Erythroblast (primary cell): ENCODE measurements at places on chromosomes 6 and 20.

GRCh38 chr6:3617192-3617631 lies 134.3 kb downstream of the PXDC1 start:
- no peak for DNase-seq

- no peak for DNase-seq
Observed at GRCh38 chr20:54194724-54195438, 13.0 kb upstream of the PFDN4 start.

- peak; percentile 24 for DNase-seq
Observed at GRCh38 chr6:43570876-43571441, 4.9 kb downstream of the XPO5 start.

- DNase-seq, result no peak
Observed at GRCh38 chr6:10000551-10000950, 414.3 kb downstream of the TFAP2A start.

DNA sequence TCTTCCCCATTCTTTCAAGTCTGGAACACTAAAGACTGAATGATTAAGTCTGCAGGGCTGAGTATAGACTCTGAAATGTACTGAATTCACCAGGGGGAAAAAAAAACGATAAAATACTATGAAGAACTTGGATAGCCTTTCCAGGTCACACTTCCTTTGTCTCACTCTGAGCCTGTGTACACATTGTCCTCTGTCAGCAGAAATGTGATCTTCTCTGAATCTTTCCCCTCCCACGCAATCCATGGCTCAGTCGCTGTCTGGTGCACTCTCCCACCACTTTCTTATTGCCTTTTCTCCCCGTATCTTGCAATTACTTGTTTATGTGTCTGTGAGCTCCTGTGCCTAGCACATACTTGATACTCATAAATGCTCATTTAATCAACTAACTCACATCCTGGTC lies 212.6 kb upstream of the RSPO3 start:
- no peak for DNase-seq

DNA sequence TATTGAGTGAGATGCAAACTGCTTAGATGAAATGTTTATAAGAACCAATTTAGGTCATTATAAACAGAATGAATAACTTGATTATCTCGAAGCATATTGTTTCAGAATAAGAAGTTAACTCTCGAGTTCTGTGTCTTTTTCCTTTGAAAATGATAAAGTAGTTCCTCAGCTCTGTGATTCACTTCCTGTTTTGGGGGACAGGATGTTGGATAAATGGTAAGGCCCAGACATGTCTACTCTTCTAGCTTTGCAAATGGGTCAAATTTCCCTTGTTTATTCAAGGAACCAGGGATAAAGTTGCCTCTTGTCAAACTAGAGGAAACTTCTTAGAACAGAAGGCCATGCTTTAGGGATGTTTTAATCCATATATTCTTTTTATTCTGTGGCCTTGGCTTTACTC lies 246.9 kb downstream of the SOX4 start:
- DNase-seq, result no peak

DNA sequence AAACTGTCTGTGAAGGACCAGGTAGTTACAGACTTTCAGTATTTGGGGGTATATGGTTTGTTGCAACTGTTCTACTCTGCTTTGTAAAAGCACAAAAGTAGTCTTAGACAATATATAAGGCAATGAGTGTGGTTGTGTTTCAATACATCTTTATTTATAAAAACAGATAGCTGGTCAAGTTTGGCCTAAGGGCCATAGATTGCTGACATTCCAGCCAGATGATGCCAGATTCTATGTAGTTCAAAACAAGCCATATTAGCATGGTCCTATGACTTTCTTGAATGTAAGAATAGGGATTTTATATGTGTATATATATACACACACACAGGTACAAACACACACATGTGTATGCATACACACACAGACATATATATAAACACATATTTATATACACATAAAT lies 201.8 kb downstream of the GRIK2 start:
- DNase-seq, result no peak

DNA sequence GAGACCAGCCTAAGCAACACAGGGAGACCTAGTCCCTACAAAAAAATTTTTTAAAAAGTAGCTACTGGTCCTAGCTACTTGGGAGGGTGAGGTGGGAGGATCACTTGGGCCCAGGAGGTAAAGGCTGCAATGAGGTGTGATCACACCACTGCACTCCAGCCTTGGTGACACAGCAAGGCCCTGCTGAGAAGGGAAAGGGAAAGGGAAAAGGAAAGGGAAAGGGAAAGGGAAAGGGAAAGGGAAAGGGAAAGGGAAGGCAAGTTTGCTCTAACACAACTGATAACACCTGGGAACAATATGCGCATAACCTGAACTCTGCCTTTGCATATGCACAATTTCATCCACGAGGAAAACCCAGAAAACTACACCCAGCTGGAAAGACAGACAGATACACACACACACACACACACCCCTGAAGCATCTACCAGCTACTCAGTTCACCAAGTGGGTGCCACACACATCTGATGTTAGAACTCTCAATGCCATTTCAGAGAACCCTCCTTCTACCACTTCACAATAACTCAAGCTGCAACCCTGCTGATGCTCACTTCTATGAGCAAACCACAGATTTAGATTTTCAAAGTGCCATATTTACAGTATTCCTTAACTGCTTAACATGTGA lies 19.1 kb downstream of the B4GALT5 start:
- no peak for DNase-seq

DNA sequence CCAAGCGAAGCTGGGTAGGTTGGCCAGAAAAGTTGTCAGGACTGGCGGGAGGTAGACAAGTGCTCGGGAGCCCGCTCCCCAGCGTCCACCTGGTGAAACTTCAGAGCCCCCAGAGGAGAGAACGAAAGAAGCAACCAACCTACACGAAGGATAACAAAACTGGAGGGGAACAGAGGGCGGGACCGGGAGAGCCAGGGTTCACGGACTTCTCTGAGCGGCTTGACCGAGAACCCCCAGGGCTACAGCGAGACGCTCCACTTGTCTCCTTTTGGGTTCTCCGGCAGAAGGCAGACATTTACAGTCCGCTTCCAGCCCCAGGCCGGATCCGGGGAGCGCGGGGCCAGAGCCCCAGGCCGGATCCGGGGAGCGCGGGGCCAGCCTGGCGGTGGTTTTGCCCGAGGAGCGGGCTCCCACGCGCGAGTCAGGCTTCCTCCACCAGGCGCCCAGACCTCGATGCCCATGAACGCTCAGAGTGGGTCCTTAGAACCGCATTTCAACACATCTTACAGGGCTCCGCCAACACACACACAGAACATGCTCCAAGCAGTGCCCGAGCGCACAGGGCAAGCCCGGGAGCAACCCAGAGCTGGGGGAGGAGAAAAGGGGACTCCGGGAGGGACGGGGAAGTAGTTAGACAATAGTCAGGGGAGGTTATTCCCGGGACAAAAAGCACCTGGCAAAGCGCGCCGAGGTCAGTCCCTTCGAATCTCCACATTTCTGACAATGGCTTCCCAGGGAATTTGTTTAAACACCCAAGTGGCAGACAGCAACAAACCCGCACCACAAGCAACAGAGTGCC lies 1.1 kb downstream of the PTPRK start:
- peak; percentile 24 for DNase-seq

DNA sequence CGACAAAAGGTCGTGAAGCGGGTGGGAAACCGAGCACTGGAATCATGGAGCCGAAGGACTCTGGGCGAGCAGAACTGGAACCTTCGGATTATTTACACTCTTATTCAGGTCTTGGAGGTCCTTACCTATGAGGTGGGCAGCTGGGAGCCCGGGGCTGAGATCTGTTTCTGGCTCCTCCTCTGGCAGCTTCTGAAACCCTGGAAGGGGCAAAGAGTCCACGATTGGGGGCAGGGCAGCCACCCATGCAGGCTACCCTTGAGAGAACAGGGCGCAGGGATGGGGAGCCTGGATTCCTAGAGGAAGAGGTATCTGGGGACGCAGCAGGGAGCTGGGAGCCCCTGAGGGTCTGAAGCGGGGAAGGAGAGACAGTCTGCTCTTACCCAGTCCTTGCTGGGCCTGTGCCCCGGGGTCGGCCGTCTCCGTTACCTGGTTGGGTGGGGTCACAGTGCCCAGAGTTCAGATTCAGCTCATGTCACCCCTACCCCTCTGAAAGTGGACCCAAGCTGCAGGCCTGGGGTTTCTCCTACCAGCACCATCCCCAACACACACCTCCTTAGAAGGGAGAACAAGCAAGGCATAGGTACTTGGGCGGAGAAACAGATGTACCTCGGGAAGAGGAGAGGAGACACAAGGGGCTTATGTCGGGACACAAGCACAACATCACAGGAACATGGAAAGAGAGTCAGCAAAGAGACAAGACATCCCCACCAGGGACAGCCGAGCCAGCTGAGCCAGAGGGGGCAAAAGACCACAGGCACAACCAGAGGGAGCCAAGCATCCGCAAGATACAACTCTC lies 592 bp downstream of the LTB start:
- no peak for DNase-seq
